Activated naive CD4-positive, alpha-beta T cell (primary cell): ENCODE measurements at places on chromosomes 3 and 15.

DNA sequence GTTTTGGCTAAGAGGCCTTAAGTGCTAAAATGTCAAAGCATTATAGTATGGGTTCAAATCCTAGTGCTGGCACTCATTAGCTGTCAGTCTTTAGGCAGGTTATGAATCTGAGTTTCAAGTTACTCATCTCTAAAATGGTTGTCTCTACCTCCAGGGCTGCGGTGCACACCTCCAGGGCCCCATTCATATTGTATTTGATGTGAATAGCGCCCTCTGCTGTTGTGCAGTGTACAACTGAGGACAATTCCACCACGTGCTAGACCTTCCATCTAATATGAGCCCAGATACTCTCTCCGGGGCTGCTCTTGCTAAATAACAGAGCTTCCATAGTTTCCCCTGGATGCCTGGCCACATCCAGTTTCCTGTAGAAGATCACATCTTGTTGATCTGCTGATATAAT is 54.3 kb downstream of the OXNAD1 start:
- DNase-seq, result peak; percentile 40

DNA sequence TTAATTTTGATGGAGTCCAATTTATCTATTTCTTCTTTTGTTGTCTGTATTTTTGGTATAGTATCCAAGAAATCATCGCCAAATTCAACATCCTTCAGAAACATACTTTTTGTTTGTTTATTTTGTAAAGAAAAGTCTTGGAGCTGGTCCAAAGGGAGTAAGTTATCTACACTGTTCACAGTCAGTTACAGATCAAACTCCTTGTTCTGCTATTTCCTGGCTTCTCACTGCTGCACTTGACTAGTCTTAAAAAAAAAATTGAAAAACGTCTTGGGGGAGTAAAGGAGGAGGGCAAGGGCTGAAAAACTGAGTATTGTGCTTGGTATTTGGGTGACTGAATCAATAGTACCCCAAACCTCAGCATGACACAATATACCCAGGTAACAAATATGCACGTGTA is 105.6 kb downstream of the NFKBIZ start:
- no peak for DNase-seq

GRCh38 chr15:25886498-25887140 is 23.5 kb upstream of the ATP10A start:
- no peak for DNase-seq

GRCh38 chr3:12516873-12517272 is 28.4 kb downstream of the MKRN2OS start:
- no peak for DNase-seq

GRCh38 chr3:127667119-127667681 is 5.6 kb upstream of the ABTB1 start:
- no peak for DNase-seq

- no peak for DNase-seq
Observed at GRCh38 chr3:62011666-62012065, 361.7 kb downstream of the FEZF2 start.

DNA sequence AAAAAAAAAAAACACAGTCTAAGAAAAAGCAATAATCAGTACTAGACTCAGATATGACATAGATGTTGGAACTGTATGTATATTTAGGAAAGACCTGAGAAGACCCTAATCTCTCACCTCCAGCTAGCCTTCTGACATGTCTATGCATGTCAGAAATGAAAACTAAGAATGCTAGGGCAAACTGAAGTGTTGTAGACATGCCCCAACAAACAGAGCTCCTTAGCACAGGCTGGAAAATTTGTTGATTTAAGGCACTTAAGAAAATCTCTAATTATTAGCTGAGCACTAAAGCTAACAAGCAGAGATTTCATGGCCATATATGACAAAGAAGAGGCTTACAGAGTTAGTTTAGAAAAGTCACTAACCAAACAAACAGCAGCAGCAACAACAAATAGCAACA is 45.5 kb upstream of the PRSS50 start:
- no peak for DNase-seq

- peak; percentile 22 for DNase-seq
Observed at GRCh38 chr3:122679085-122679881, 1.4 kb upstream of the PARP14 start.

DNA sequence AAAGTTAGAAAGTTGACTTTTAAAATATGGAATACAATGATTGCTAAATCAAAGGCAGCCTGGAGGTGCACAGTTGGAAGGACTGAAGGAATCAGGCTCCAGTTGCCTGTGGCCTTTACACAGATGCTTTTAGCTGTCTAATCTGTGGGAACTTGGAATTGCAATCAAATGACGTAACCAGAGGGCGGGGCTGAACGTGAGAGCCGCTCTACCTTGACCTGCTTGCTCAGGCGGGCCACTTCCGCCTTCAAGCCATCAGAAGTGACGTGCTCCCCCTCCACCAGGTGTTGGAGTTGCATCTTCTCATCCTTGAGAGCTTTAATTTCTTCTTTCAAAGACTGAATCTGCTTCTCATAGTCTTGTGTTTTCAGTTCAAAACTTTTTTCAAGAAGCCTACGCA is 37.7 kb upstream of the GNB5 start:
- DNase-seq, result no peak

DNA sequence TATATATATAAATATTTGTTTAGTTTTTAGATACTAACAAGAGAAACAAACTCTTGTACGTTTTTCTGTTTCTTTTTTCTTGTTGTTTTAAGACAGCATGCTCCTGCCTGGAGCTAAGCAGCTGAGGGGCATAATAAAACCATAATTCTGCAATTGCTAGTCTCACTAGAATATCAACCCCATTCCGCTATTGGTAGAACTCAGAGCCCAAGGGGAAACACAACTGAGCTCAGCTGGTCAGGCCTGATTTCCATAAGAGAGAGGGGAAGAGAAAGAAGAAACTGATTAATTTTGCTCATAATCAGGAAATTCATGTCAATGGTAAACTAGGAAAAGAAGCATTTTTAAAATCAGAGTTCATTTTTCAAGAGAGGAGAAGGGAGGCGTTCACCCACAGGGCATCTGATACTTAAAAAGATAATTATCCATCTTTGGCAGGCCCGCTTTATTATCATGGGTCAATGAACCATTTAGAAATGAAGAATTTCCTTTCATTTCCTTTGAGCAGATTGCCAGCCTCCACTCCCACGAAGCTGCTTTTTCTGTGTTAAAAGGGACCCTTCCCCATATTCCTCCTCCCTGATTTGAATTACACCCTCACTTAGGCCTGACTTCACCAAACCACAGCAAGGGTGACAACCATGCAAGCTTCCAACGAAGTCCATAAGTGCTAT is 965.3 kb upstream of the CFAP20DC start:
- DNase-seq, result no peak

DNA sequence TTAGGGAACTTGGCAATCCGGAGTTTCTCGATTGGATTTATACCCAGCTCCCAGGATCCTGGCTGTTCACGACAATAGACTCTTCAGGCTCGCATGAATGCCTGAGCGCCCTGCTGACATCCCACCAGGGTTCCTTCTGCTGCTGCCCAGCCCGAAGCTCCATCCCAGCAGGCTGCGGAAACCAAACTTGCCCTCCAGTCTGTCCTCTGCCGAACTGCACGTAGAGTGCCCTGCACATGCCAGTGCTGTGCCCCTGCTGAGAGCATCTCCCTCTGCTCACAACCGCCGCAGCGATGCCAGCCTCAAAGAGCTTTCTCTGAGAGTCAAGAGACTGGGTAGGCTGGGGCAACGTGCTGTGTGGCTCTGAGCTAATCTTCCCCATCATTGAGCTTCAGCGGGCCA is 6.9 kb downstream of the ADAMTS7 start:
- DNase-seq, result no peak

GRCh38 chr3:184238246-184238818 is 8.9 kb downstream of the VWA5B2 start:
- DNase-seq, result no peak

DNA sequence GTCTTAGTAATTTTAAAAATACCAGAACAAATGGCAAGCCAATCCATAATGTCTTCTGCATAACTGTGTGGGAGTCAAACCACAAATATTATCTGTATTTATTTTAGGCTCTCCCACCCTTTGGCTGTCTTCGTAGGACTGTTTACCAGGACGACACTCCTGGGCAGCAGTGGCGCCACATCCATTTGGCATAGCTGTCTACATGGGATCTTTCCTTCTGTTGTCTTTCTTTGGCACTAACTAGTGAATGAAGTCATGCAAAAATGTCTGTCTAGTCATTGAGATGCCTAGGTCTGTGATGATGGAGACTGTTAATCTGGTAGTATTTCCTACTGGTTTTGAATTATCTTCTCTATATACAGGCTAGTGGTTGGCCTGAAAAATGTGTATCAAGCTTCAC is 54.0 kb upstream of the CHMP2B start:
- DNase-seq, result no peak

GRCh38 chr3:50170689-50171088 is 15.6 kb downstream of the SEMA3F start:
- DNase-seq, result no peak

DNA sequence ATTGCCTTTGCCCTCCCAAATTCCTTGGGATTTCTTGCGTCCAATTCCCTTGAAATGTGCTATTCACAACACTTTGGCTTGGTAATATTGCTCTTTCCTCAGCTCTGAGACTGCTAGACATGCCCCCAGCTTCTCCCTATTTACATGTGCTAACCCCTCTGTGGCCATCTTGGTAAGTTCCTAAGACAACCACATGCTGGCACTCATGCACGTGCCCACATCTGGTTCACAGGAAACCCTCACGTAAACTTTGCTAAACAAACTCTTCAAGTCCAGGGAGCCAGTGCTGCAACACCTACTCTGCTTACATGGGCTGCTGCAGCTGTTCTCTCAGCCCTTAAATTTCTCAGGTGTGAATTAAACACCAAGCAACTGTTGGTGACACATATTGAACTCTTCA is 121.8 kb downstream of the ADAMTSL3 start:
- DNase-seq, result no peak

- DNase-seq, result no peak
Observed at GRCh38 chr3:108067768-108068167, 23.1 kb downstream of the CD47 start.

- no peak for DNase-seq
Observed at GRCh38 chr3:123422457-123422856, 26.4 kb downstream of the ADCY5 start.

GRCh38 chr15:60476713-60477112 is 2.2 kb downstream of the ICE2 start:
- no peak for DNase-seq

- no peak for DNase-seq
Observed at GRCh38 chr3:37772773-37773354, 88.8 kb upstream of the CTDSPL start.

- no peak for DNase-seq
Observed at GRCh38 chr3:49656541-49657112, 17.5 kb upstream of the APEH start.

DNA sequence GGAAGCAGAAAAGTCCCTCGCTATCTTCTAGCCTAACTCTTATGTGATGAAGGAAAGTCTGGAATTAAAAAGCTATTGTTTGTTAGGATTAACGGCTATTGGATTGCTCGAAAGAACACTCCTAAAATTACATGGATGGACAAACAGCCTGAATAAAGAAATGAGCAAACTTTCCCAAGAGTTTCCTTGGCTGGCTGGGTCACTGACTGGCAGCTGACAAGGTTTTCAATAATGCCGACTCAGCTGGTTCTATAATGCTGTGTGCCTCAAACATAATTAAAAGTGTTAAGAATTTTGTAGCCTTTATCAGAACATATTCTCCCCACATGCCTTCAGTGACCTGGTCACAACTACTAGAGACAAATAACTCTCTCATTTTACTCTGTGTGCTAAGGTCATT is 142.9 kb upstream of the ADAMTS9 start:
- DNase-seq, result no peak

DNA sequence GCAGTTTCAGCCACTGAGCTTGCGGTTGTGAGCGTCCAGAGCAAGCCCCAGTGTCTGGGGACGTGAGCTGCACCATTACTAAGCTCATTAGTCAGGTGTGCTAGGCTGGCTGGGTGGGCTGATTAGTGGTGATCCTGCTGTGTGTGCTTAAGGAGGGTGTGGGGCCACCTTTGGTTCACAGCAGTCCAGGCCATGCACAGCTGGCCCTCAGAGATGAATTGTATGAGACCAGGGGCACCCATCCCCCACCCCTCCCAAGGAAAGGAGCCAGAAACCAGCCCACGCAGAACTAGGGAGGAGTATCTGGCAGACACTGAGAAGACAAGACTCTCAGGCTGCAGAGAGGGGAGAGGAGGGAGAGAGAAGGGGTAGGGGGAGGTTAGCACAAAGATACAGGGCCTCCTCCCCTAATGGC is 3.8 kb downstream of the TYRO3 start:
- DNase-seq, result no peak

DNA sequence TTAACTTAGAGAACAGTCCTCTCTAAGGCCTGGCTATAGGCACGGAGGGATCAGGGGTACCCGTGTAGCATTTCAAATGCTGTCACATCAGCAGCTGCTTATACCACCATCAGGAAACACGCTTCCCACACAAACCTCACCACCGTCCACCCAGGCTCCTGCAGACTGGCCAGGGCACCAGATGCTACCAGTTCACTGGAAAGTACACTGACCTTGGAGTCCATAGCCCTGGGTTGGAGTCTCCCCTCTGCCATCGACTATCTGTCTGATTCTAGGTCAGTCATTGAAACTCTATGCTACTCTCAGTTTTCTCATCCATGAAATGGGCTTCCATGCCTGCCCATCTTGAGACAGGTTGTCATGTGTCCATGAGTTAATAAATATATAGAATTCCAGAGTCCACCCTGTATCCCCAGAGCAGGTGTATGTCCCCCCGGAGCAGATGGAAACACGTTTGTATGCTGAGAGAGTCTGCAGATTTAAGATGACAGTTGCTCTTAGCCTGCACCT is 156.0 kb upstream of the SMAD3 start:
- DNase-seq, result no peak

DNA sequence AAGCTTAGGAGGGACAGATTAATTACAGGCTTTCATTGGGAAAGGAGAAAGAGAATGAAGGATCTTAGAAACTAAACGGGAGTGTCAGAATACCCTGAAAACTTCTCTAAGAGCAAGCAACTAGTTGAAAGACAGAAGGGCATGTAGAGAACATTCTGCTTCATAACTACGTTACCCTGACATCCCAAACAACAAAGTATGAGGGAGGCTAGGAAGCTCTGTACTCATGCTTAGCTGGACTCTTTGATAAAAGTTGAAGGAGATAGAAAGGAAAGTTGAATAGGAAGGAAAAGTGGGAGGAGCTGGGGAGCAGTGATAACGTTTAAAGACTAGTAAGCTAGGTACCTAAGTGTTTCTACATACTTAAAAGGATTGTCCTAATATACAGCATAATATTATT is 64.2 kb downstream of the SEMA6D start:
- no peak for DNase-seq

GRCh38 chr3:153295901-153296300 is 133.9 kb downstream of the RAP2B start:
- no peak for DNase-seq

GRCh38 chr3:36650271-36650671 is 114.1 kb downstream of the DCLK3 start:
- no peak for DNase-seq

- no peak for DNase-seq
Observed at GRCh38 chr3:194340757-194341400, 10.2 kb downstream of the CPN2 start.

DNA sequence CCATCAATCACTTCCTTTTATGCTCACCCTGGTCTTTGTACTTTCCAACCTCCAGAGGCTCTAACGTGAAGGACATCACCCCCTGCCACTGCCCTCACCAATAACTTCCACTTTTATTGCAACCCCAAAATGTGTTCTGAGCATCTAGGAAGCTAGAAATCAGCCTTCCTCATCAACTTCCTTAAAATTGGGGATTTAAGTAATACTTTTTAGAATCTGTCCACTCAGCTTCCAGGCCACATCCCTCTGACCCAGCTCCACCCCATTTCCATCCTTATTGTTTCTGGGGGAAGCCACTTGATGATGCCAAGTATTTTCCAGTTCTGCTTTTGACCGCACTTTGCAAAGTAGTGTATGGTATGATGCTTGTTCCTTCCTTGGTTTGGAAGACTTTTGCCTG is 73.5 kb upstream of the XCR1 start:
- DNase-seq, result no peak
